Activated T-helper 1 cell treated with anti-CD3 and anti-CD28 coated beads, Interleukin-12 subunit alpha, Interleukin-12 subunit beta, Interleukin-2, Interleukin-4 antibody, amounts not matched to agents 30 ng/mL and 10 ng/mL and 1 ng/mL, durations not matched to agents 14 hours and 24 hours and 36 hours (primary cell): ENCODE measurements at places on chromosomes 12 and 14. TPM values are rescaled to one million over a fixed set of nuclear protein-coding genes. Genes with fewer than 3 reads are reported as not detected.

GRCh38 chr14:69683971-69684370, 72.6 kb downstream of the SUSD6 start:
- DNase-seq: no peak

DNA sequence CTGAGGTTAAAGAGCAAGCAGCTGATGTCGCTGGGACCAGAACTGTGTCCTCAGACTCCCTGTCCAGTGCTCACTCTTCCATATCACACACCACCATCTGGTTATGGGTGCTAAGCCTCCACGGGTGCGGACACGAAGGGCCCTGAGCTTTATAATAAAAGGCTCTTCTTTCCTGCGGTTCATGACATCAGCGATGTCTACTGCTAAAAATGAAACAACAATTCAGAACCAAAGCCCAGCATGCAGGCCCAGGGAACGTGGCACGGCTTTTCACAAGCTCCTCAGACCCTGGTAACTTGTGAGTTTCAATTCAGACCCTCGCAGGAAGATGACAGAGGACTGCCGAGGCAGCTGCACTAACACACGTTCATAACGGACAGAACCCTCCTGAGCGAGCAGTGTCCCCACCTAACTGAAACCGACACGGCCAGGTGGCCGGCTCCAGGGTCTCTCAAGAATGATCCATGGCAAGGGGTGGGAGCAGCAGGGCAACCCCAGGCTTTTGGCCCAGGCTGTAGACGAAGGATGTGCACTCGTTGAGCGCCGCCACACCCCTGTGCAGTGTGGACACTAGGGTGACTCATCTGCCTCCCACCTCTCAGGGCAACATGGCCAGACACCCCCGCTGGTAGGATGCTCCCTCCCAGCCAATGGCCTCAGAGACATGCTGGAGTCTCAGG, 180.3 kb downstream of the CALM1 start:
- no peak for DNase-seq

DNA sequence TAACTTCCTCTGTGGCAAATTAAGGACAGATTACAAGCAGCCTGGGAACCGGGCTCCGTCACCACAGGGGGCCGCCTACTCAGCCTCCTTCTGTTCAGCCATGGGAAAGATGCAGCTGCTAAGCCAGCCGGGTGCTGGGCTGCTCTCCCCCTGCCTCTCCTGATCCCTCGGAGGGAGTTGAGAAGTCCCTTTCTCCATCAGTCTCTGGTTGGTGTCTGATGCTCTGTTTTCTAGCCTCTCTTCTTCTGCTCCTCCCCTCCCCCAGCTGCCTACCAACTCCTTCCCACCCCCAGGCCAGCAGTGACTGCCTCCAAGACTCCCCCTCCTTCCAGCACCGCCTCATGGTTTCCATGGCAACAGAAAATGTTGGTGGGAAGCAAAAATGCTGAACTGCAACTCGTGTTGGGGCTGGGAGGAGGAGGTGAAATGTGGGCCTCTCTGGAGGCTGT, 486.7 kb downstream of the APAF1 start:
- no peak for DNase-seq

DNA sequence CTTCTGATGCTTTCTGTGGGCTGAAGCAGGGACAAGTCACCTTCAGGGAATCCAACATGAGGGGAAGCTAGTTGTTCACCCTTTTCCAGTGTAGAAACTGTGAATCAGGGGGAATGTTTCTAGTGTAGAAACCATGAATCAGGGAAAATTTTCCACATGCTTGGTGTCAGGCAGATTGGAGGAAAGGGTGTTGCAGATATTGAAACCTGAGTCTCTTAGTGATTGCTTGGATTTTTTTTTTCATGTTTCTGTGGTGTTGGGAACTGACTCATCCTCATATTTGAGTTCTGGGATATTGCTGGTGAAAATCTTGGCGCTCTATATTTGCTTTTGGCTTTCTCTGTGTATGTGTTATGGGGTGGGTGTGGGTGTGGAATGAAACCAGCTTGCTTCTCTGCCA, 144.5 kb upstream of the FBXO33 start:
- DNase-seq: no peak

- no peak for DNase-seq
These were observed 57.8 kb upstream of the ACTN1 start for GRCh38 chr14:69036757-69037506.

- no peak for DNase-seq
These were observed at the start of gene DYRK4 for GRCh38 chr12:4562034-4562657. Gene DYRK4 (plus strand): TSS chr12:4562208. CDS start chr12:4562246, 38 bp downstream.

DNA sequence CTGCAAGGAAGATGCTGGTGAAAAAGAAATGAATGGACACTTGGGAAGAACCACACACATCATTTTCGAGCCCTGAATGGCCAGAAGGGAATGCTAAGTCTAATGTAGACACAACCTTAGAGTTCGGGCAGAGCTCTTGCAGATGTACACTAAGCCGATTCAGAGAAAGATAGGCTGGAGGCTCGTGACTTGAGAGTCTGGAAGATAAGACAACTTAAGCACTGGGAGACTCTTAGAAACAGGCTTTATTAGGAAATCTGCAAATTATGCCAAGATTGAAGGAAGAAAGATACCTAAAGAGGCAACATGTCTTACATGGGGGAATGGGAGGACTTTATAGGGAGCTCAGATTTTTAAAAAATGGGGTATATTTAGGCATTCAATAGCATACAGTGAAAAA, 13.5 kb downstream of the TBPL2 start:
- no peak for DNase-seq

DNA sequence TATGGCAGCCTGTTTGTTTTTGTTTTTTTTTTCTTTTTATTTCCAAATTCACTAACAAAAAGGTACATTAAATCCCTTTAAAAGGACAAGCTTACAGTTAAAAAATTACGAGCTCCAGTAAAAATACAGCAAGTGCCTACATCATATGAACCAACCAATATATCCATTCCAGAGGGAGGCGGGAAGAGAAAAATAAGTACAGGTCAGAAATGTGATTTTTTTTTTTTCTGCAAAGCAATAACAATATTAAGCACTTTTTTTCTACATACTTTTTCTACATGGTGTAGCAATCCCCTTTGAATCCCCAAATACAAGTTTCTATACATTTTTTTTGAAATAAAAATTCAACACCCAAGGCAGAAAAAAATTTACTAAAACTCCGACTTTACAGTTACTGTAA, 100.6 kb downstream of the BCL11B start:
- DNase-seq: no peak

GRCh38 chr14:80354860-80355581, 143.7 kb upstream of the DIO2 start:
- DNase-seq: no peak

- no peak for DNase-seq
These were observed 83.2 kb upstream of the SSTR1 start for GRCh38 chr14:38124506-38124905.

DNA sequence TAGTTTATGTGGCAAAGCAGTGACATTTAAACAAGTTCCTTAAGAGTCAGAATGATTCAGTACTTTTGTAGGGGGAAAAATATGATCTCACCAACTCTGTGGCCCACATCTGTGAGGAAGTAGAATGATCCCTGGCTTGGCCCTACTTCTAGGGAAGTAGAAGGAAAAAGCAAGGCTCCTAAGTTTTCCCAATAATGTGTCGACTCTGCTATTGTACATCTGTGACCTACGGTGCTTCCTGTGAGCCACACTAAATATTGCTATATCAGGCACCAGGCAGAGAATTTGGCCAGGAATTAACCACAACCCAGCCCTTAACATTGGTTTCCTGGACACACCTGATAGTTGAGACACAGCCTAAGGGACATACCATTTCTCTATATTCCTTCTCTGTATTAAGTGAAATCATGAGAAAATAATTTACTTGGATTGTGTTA, 9.3 kb upstream of the NID2 start:
- DNase-seq: no peak

GRCh38 chr14:58716706-58717105, 78.9 kb downstream of the DACT1 start:
- DNase-seq: no peak

DNA sequence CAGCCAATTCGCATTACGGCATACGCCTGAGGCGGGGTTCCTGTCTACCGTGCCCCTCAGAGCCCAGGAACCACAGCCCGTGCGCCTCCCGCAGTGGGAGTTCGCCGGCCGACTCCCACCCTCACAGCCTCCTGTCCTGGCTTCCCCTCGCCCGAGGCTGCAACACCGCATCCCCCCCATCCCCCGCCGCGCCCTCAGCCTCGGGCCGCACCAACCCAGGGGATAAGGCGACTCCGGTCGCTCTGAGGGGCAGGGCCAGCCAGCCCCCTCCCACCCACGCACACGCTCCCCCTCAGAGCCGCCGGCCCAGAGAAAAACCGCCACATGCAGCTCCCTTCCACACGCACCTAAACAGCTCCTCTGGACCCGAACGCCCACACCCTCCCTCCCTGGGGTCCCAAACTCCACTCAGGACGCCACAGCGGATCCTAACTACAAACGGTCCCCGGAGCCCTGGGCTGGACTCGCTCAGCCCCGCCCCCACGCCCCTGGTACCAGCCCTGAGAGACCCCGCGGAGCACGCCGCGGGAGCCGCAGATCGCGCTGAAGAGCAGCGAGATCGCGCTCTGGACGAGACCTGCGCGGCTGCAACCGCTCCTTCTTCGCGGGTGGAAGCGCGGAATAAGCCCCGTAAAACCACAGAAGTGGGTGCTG, at the start of gene C14orf39:
C14orf39 (minus strand) TSS at position 466 of the 654 bp plus-strand sequence. CDS start 985 bp downstream, outside the sequence.
- no peak for DNase-seq

- no peak for DNase-seq
These were observed 1.9 kb downstream of the PPP1R3E start for GRCh38 chr14:23300687-23301223.

GRCh38 chr12:76085520-76085868, 1.0 kb upstream of the NAP1L1 start:
- DNase-seq: peak; percentile 50

GRCh38 chr14:37179896-37180502, 7.6 kb upstream of the SLC25A21 start:
- DNase-seq: no peak

DNA sequence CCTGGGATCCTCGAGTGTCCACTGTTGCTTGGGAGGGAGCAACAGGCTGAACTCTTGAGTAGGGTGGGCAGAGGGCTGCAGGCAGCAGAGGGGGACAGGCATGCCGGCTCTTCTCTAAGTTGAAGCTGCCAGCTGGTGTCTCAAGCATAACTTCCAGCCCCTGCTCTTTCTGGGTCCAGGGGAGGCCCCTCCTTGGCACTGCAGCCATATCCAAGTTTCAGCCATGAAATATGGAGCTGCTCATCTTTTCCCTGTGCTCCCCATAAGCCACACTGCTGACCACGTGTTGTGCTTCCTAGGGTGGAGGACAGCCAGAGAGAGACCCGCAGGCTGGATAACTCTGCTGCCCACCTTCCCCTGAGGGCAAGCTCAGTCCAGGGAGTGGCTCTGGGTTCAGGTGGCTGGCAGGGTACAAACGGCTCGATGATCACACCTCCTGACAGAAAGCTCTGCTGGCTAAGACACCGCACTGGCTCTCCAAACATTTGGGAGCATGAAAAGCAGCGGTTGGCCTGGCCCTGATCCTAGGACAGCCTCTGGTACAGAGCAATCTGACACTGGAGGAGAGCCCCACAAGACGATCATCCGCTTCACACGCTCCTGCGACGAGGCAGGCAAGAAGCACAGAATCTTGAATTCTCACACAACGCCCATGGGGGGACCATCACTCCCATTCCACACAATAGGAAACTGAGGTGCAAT, 79.6 kb downstream of the PITPNM2 start:
- DNase-seq: no peak

- no peak for DNase-seq
These were observed 14.9 kb downstream of the CCDC63 start for GRCh38 chr12:110861729-110862128.

DNA sequence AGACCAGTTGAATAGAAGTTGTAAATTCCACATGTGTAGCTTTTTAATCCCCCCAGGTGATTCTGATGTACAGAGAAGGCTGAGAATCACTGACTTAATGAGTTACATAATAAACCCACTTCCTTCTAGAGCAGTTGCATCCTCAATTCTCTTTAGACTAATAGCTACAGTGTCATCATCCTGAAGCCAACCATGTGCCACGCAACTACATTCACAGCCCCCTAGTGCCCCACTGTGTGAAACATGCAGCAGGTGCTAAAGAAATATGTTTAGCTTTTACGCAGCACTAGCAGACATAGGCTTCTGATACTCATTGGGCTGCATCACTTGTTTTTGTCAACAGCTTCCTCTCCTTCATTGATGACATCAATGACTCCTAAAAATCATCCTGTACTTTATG, 1168.3 kb downstream of the BCL11B start:
- DNase-seq: no peak

- no peak for DNase-seq
These were observed 86.9 kb downstream of the FLRT2 start for GRCh38 chr14:85616886-85617285.

- no peak for DNase-seq
These were observed 117.1 kb upstream of the RGS6 start for GRCh38 chr14:71815110-71815509.

DNA sequence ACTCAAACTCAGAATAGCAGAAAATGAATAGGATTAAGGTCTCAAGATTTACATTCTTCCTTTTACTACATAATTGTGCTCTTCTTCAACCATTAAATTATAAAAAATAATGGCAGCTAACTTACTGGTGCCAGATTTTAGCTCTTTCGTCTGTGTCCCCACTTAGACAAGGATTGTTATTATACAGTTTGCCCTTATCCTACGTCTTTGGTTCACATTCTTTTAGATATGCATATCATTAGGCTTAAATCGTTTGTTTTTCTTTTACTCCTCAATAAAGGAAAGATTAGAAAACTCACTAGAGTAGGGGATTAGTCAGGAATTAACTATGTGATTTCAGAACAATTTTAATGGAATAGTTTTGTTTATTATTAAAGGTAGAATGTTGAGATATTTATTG, 129.6 kb upstream of the GARIN2 start:
- no peak for DNase-seq

DNA sequence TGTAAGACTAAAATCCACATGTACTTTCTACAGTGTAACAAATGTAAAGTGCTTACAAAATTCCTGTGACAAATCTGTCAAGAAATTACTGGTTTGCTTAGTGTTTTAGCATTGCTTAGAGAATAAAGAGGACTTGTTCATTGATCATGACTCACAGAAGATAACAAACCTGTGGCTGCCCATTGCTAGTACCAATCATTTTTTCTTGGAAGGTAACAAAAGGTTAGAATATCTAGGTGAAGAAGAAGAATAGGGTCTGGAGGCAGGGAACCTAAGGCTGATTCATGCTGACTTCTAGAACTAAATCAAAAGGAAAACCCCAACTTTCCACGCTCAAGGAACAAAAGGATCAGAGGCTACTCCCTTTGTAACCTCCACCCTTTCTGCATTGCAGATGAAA, 232.7 kb upstream of the ABCD2 start:
- DNase-seq: no peak

- DNase-seq: no peak
These were observed 79.6 kb downstream of the ITPK1 start for GRCh38 chr14:93035917-93036651.

GRCh38 chr12:86230516-86231146, 25.6 kb downstream of the MGAT4C start:
- DNase-seq: no peak

GRCh38 chr12:107355004-107355565, 261.7 kb upstream of the CRY1 start:
- no peak for DNase-seq

GRCh38 chr12:104303538-104304151, at the start of gene EID3:
Gene EID3 (plus strand): TSS chr12:104303739. CDS start chr12:104303935, 196 bp downstream.
- DNase-seq: peak; percentile 92

Gene SLCO1B1
- total RNA-seq: not detected in 2 replicates

Gene PRPH
- total RNA-seq: 0.20 TPM in 1 of 2 replicates, not detected in the other

Gene TBC1D30
- 1.1 and 1.6 TPM in 2 replicates for total RNA-seq

Gene KRT71
- total RNA-seq: not detected in 2 replicates

Gene NOP9
- total RNA-seq: 49.3 and 52.6 TPM in 2 replicates

Gene OR4L1
- not detected in 2 replicates for total RNA-seq

Gene ITGA7
- 0.88 and 1.1 TPM in 2 replicates for total RNA-seq

Gene GPR68
- 4.5 and 5.4 TPM in 2 replicates for total RNA-seq

Gene SYCP3
- total RNA-seq: 0.44 TPM in 2 replicates

Gene PRIMA1
- total RNA-seq: not detected in 2 replicates

Gene RHEBL1
- total RNA-seq: 8.6 and 10.7 TPM in 2 replicates

Gene TEX22
- 7.4 and 9.1 TPM in 2 replicates for total RNA-seq

Gene NTS
- not detected in 2 replicates for total RNA-seq
